ENCODE measurements at places on chromosomes 5 and 9.

GRCh38 chr9:130890124-130890523 lies 6.5 kb downstream of the QRFP start:
- DNase-seq, result no peak

DNA sequence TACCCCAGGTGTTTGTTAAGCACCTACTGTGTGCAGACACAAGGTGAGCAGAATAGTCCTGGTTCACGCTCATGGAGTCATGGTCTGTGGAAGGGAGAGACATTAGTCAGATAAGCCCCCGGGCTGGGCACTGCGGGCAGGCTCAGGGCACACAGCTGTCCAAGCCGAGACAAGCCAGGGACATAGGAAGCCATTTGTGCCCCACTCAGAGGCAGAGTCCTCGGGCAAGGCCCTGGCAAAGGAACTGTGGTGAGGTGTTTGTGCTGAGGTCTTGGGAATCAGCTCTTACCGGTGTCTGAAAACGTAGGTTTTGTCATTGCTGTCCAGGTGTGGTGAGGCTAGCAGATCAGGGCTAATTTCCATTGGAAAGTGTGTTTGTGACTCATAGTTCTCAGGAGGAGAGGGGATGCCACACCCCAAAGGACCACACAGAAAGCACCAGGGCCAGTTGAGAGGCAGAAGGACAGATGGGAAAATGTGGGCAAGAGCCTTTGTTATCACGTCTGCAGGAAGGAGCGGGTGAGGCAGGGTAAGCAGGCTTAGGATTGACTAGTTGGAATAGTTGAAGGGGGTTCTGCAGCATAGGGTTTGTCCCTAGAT lies 46.1 kb upstream of the NEURL1B start:
- no peak for DNase-seq

DNA sequence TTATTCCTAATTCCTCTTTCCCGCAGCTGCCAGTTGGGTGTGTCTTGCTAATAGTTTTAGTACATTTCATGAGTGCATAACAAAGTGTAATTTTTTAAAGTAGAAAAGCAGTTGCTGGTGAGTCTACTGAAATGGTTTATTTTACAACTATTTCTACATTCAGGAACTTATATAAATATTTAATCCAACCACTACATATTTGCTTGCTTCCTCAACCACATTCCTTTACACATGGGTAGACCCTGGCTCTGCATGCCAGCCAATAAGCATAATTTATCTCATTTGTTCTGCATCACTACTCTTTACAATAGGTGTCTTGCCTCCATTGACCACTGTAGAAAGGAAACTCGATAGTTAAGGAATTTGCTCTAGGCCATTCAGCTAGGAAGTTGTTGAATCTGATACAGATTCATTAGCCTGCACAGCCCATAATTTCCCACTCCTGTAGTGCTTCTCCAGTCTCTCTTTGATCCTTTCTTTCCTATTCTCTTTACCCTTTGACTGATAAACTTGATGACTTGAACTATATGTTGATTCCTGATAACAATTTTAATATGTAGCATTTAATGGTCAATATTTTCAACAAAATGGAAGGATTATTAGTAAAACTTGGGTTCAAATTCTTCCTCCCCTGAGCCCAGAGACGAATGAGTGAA lies 342.5 kb upstream of the ACTBL2 start:
- no peak for DNase-seq

- no peak for DNase-seq
Measured at GRCh38 chr9:110278080-110278707, 21.9 kb upstream of the TXN start.

DNA sequence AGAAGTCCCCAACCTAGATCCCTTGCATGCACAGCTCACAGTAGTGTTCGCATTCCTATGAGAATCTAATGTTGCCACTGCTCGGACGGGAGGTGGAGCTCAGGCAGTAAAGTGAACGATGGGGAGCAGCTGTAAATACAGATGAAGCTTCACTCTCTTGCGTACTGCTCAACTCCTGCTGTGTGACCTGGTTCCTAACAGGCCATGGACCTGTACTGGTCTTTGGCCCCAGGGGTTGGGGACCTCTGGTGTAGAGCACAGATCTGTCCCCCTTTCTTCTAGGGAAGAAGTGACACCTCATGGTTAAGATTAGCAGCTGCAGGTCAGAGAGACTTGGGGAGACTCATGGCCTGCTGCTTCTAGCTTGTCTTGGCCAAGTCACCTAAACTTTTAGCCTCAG lies 7.1 kb downstream of the ARHGEF28 start:
- no peak for DNase-seq

- no peak for DNase-seq
Measured at GRCh38 chr5:78549043-78549442, 99.5 kb downstream of the LHFPL2 start.

GRCh38 chr5:177604116-177604521 lies 4.2 kb downstream of the B4GALT7 start:
- DNase-seq, result no peak

DNA sequence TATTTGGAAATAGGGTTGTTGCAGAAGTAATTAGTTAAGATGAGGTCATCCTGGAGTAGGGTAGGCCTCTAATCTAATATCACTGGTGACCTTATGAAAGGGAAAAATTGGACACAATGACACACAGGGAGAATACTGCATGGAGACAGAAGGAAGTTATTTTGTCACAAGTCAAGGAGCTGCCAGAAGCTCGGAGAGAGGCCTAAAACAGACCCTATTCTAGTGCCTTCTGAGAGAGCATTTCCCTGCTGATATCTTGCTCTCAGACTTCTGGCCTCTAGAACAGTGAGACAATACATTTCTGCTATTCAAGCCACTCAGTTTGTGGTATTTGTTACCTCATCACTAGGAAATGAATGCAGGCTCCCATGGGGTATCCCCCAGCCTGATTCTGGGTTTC lies 332.9 kb downstream of the CSNK1G3 start:
- no peak for DNase-seq

DNA sequence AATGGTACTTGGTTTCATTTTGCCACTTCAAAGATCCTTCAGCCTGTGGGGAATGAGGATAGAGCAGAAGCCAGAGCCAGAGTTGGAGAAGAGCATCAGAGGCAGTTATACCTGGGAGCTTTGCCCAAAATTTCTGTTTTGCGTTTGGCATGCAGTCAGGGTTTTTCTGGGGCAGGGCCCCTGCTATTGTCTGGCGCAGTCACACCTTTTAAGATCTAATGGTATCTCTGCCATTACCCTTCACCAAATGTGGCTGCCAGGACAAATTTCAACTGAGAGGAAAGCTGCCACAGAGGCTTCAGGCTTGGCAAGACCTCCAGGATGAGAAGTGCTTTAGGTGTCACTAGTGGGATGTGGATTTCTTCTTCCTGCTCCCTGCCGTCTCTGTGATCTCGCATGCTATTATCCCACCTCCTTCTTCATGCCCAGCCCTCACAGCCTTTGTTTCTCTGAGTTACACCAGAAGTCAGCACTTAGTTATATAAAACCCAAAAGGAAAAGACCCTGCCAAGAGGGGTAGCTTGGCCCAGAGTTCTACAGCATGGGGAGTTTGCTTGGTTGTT lies 357.0 kb downstream of the TLE4 start:
- DNase-seq, result no peak

DNA sequence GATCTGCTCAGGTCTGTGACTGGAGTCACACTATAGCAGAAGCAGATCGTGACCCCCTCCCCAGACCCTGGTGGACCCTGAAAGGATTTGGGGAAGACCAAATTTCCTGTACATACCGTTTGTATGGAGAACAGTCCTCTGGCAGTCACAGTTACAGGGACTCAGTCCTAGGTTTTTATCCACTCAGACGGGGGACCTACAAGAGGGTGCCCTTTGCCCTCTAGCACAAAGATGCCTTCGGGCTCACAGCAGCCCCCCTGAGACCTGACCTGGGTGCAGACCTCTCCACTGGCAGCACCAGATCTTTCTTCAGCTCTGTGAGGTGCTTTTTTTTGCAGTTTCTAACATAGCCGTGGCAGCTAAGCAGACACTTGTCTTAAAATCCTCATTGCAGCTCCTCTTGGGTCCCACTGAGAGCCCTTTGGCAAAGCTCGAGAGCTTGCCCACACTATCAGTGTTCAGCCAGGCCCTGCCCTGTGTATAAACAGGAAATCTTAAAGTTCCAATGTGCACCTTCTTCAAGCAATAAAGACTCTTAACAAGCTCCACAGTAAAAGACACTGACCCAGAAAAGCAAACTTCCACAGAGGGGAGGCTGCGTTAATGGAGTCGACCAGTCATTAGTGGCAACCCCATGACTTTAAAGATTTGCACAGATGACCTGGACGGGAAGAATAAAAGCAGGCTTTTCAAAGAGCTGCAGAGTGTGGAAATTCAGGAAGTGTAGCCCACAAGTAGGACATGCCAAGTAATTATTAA lies 71.8 kb upstream of the LHFPL2 start:
- no peak for DNase-seq

DNA sequence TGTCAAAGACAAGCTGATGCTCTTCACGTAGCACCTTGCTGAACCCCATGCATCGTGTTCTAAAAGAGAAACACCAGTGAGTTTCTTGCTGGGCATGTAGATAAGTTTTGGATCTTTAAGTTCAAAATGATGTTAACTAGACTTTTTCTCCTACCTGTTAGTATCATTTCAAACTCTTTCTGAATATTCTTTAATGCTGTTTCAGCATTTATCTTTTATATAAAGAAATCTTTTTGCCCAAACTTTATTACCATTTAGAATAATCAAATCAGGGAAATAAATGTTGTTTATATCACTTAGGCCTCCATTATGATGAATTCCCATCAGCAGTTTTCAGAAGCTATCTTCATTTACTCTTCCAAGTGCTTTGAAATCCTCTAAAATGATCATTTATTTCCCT lies 542.8 kb downstream of the CDH10 start:
- no peak for DNase-seq

- no peak for DNase-seq
Measured at GRCh38 chr9:35000535-35001284, 11.2 kb downstream of the DNAJB5 start.

DNA sequence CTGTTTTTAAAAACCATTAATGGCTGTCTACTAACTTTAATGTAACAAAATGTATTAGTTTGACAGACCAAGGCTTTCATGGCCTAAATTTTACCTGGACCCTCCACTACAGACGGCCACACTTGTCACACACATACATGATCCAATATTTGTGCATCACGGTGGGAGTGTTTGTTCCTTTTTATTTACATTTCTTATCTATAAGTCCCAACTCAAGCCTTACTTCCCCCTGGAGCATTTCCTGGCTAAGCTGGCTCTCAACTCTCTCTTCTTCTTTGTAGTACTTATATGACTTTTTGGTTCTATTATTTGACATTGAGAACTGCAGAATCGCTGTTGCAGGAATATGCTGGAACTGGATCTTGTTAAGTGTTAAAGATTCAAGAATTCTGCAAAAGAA lies 534.4 kb downstream of the RAB3C start:
- DNase-seq, result no peak
